ENCODE measurements at places on chromosomes 16 and 17.

DNA sequence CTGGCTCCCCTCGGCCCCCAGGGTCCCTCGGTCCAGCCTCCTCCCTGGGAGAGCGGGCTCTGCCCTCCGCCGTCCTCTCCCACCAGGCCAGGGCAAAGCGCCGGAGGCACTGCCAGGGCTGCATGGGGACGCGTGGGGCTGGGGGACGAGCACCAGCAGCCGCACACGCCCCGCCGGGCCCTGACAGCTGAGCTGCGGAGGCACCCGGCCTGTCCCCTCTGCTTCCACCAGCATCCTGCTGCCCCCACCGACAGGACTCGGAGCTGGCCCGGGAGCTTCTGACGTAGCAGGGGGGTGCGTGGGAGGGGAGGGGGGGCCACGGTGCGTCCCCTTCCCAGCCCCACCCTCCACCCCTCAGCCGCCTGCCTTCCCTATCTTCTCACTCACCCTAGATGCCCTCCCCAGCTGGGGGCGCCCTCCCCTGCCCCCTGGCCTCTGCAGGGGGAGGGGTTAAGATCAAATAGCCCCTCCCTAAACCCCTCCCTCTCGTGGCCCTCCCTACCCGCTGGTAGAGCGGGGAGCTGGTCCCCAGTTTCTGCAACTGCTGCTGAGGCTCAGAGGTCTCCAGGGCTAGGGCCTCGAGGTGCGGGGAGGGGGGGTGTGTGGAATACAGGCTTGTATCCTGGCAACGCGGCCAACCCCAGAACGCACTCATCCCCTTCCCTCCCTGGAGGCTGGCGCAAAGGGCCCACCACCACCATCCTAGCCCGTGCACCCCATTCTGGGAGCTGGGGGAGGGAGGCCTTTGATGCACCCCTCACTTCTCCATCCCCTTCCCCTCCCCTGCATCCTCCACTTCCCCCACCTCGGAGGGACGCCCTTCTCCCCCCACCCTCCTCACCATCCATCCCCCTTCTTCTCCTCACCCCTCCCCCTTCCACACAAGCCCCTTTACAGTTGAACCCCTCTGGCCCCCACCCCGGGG is 1.0 kb downstream of the SRCIN1 start:
- no peak for DNase-seq

GRCh38 chr16:23801378-23801777 is 34.4 kb upstream of the PRKCB start:
- peak; percentile 53 for DNase-seq

DNA sequence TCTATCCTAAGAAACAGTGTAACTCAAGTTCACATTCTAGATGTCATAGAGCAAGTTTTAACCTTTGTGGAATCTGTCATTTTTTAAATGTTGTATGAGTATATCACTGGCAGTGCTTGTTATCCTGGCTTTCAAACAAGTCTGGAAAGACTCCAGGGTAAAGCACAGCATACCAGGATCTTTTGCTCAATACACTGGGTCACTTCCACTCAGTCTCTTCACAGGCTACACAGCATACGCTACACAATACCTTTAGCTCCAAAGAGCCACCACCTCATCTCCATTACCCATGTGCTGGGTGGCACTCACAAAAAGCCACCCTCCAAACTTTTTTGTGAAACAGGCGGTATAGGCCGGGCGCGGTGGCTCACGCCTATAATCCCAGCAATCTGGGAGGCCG is 69.5 kb downstream of the PARN start:
- no peak for DNase-seq

DNA sequence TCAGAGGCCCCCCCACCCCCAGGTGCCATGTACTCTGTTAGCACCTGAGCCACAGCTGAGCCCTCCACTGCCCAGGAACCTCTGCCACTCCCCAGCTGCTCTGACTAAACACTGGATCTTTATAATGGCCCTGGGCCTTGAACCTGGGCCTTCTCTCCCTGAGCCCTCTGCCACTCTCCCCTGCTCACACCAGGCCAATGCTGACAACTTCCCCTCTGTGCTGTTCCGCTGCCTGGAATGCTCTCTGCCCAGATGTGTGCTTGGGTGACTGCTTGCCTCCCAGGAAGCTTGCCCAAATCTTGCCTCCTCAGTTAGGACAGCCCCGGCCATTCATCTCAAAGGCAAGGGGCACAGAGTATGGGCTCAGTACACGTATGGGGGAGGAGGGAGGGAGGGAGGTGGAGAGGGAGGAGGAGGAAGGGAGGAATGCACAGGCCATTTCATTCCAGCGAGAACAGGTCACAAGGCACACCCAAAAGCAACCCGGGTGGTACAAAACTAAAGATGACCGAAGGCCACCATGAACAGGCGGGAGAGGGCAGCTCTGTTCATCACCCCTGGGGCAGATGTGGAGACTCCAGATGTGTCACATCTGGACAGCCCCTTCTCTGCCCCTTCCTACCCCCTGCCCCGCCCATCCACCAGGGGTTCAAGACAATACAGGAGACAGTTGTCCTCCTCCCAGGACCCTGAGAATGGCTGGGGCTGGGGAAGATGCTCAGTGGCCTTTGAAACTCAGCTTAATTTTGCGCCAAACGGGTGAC is 15.3 kb upstream of the TNFRSF13B start:
- no peak for DNase-seq

DNA sequence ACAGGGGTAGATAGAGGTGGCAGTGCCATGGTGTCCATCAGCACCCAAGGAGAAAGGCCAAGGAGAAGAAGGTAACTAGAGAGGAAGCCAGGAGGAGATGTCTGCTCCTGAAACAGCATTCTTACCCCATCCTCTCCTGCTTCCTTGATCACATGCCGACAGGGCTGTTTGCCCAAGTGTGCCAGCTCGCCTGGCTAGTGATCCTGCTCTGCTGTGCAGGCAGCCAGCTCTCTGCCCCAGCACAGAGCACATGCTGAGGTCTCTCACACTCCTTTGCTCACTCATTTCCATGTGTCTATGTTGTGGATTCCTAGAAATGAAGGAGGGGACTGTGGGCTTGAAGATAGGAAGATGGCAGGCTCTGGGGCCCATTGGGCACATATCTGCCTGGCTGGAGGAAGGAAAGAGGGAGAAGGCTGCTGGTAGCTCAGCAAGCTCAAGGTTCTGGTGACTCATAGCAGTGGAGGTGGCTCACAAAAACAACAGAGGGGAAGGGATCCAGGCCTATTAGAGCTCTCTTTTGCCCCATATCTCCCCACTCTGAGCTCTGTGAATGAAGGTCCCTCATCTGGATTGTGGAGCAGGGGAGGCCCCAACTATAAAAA is 54.3 kb downstream of the NEUROD2 start:
- no peak for DNase-seq

- DNase-seq = no peak
Measured at GRCh38 chr17:40022497-40022896, 7.3 kb downstream of the CSF3 start.

DNA sequence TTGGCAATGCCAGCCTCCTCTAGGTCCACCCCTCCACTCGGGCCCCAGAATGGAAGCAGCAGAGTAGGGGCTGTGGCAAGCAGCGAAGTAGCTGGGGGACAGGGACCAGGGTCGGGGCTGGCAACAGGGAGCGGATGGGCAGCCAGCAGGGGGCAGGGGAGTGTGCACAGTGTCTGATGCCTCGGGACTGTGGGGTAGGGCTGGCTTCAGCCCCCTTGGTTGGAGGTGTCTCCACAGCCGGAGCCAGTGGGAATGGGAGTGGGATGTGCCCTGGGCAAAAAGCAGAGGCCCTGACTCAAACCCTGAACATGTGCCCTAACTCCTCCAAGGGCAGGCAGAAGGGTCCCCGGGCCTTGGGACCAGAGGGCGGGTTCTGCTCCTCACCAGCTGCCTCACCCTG is 18.5 kb upstream of the ARHGAP27 start:
- DNase-seq = no peak

GRCh38 chr17:50519141-50519834 is 11.0 kb downstream of the MYCBPAP start:
- no peak for DNase-seq
